Skeletal muscle cell (primary cell): ENCODE measurements at places on chromosomes 16 and 17.

- no peak for DNase-seq
Observed at GRCh38 chr16:31200821-31201568, 1.6 kb downstream of the PYCARD start.

GRCh38 chr17:55266051-55266957, 1.5 kb downstream of the HLF start:
- no peak for DNase-seq

DNA sequence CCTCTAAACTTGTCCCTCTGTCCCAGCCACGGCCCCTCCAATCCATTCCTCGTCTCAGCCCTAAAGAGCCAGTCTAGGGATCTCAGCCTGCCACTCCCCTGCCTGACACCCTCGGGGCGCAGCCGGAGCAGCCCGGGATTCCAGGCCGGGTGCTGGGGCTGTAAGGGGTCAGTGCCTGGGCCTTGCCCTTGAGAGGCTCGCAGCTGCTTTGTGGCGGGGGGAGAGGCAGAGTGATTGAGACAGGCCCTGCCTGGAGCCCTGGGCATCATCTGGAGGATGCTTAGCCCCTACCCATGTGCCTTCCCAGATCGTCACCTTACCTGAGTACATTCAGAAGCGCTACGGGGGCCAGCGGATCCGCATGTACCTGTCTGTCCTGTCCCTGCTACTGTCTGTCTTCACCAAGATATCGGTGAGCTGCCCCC, 8.3 kb downstream of the SLC5A10 start:
- no peak for DNase-seq

GRCh38 chr16:23742766-23743165, 12.1 kb upstream of the CHP2 start:
- DNase-seq: no peak

- no peak for DNase-seq
Observed at GRCh38 chr16:55175389-55175788, 148.6 kb upstream of the IRX6 start.

GRCh38 chr16:22970209-22970865, 156.4 kb downstream of the HS3ST2 start:
- DNase-seq: no peak

GRCh38 chr17:80621997-80622357, 77.3 kb downstream of the RPTOR start:
- no peak for DNase-seq

GRCh38 chr16:62213763-62214162, 177.5 kb upstream of the CDH8 start:
- DNase-seq: no peak

GRCh38 chr16:2157480-2158261, 2.1 kb downstream of the TRAF7 start:
- DNase-seq: no peak

- no peak for DNase-seq
Observed at GRCh38 chr16:48531011-48531962, 78.7 kb downstream of the N4BP1 start.

DNA sequence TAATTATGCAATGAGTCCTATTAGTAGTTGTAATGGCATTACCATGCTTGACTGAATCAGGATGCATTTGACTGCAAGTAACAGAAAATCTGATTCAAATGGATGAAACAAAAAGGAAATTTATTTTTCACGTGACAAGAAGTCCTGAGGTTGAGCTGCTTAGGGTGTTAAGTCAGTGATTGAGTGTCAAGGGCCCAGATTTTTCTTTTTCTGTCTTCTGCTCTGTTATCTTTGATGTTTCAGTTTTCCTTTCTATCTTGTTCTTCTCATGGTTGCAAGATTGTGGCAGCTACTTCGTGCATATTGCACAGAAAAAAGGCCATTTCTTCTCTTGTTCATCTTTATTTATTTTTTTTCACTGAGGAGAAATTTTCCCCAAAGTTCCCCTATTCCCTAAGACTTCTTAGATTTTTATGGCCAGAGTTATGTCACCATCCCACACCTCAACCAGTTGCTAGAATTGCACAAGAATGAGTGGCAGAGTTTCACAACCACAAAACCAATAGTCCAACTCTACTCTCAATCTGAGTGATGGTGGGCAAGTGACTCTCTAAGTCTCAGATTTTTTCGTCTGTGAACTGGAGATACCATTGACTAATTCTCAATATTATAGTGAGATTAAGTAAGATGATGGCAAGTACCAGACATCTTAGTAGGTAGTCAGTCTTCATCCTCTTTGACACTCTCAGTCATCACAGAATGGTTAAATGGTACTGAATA, 15.7 kb upstream of the GPR139 start:
- DNase-seq: no peak

- DNase-seq: no peak
Observed at GRCh38 chr16:67024384-67025209, 4.4 kb upstream of the CBFB start.

GRCh38 chr17:46125831-46126230, 67.4 kb downstream of the KANSL1 start:
- no peak for DNase-seq

GRCh38 chr16:8869212-8869987, 594 bp upstream of the CARHSP1 start:
- DNase-seq: no peak

- no peak for DNase-seq
Observed at GRCh38 chr17:75646638-75646992, 13.4 kb downstream of the SMIM5 start.

DNA sequence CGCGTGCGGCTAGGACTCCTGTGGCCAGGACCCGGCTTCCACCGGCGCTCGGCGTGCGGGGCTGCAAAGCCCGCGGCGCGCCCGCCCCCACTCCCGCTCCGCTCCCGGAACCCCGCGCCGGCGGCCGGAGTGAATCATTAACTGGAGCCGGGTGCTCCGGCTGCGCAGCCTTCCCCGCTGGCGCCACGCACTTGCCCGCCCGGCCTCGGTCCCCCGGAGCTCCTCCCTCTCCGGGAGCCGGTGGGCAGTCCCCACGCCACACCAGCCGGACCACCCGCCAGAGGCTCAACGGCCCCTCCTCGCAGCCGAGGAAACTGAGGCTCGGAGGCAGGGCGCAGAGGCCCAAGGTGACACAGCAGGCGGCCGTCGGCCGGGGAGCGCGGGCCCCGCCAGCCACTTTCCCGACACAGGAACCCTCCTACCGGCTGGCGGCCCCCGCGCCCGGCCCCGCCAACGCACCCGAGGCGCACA, 580 bp downstream of the BCAR1 start:
- no peak for DNase-seq

- no peak for DNase-seq
Observed at GRCh38 chr17:35373984-35374765, 754 bp upstream of the SLFN11 start.

- DNase-seq: no peak
Observed at GRCh38 chr17:48819466-48819865, 2.4 kb upstream of the TTLL6 start.

DNA sequence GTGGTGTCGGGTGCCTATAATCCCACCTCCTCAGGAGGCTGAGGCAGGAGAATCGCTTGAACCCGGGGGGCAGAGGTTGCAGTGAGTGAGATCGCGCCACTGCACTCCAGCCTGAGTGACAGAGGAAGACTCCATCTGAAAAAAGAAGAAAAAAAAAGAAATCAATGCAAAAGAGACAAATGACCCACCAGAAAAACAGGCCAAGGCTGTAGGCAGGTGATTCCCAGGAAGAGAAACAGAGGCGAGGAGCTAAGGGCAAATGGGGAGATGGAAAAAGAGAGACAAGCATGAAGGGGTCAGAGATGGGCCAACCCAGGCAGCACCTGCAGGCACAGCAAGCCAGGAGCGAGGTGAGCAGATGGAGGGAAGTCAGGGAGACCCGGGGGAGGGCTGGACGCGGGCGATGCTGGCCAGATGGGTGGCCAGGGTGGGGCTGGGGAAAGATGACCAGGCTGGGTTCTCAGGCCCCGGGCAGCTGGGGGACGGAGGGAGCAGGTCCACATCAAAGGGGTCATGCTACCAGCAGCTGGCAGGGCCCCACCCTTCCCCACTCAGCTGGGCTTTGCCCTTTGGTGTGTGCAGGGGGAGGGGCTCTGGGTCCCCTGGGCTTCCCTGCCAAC, 25.5 kb downstream of the MYBBP1A start:
- DNase-seq: no peak

DNA sequence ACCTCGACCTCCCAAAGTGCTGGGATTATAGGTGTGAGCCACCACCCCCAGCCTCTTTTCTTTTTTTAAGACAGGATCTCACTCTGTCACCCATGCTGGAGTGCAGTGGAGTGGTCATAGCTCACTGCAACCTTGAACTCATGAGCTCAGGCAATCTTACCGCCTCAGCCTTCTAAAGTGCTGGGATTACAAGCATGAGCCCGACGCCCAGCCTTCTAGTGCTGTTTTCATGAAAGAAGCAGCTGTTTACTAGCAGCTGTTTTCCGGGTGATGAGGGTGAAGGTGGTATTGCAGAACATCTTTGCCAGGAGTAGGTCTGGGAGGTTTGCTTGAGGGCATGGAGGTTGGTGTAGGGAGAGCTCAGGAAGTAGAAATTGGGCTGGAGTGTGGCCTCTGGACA, 2.0 kb downstream of the ADCY7 start:
- no peak for DNase-seq

DNA sequence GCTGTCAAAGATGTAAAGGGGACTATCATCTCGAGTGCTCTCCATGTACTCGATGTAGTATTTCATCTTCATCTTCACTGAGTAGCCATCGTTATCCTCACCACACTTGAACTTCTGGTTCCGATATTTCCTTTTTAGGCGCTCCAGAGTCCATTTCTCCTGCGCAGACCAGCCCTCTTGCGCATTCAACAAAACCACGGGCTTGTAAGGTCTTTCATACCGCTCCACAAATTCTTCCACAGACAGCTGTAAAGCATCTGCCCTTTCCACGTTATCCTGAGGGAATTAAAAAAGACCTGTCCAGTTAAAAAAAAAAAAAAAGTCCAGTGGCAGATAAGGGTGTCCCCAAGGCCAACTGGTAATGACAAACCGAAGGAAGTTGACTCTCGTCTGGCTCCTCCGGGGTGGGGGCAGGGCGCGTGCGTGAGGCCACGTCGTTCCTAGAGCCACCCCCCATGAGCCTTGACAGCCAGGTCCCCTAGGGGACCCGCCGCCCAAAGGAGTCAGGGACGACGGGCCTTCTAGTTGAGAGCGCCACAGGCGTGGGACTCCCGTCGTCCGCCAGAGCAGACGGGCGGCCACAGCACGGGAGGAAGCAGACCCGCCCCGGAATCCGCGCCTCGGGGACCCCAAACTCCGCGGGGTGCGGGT, 701 bp downstream of the JMJD6 start:
- no peak for DNase-seq

DNA sequence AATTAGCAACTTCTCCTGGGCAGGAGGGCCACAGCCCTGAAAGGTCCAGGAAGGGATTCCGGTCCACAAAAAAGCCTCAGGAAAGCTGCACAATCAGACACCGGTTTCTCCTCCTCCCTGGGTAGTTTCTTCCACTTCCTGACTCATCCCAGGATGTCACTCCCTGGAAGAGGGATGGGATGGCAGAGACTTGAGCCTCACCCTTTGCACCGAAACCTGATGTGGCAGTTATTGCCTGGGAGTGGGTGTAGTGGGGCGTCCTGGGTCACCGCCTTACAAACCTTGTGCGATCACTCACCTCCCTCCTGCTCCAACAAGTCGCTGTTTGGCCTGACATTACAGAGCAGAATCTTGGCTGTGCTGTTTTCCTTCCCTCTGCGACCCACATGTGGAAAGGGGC, 70.8 kb downstream of the LYRM1 start:
- no peak for DNase-seq

DNA sequence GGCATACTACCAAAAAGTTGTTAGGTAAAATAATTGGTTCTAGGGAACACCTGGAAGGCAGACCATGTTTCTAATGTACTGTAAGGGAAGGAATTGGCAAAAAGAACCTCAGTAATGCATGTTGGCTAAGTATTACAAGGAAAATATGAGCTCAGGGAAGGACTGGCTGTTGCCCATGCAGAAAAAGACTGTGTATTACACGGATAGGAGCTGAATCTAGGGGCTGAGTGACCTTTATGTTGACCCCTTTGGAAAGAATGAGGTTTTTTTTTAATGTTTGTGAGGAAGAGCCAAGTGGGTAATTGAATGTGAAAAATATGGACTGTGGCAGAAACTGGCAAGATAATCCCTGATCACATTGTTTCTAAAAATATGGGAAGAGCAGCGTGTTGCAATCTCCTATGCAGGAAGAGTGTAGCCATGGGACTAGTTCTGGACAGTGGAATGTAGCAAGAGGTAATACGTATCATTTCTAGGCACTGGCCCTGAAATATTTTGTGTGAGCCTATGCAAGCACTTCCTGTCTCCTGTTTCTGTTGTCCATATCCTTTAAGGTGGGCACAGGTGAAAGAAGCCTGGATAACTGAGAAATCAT, 95.1 kb upstream of the CNTNAP4 start:
- no peak for DNase-seq

- no peak for DNase-seq
Observed at GRCh38 chr16:8727857-8728618, 53.6 kb downstream of the ABAT start.

DNA sequence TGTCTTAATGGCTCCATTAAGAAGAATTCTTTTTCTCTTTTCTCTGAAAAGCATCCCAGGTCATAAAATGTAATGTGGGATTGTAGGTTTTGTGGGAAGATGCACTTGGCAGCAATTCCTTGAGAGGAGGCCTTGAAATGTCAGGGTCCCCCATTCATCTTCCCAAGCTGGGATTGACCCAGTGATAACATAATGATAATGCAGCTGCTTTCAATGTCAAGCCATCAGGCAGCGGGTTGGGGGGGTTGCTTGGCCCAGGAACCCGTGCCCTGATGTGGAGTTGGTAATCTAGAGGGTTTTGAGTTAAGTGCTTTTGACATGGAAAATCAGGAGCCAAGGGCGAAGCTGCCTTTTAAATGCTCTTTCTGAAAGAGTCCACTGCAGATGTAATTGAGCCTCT, 484.0 kb downstream of the WWOX start:
- DNase-seq: no peak

- DNase-seq: no peak
Observed at GRCh38 chr16:58756650-58757332, 22.7 kb upstream of the GOT2 start.

DNA sequence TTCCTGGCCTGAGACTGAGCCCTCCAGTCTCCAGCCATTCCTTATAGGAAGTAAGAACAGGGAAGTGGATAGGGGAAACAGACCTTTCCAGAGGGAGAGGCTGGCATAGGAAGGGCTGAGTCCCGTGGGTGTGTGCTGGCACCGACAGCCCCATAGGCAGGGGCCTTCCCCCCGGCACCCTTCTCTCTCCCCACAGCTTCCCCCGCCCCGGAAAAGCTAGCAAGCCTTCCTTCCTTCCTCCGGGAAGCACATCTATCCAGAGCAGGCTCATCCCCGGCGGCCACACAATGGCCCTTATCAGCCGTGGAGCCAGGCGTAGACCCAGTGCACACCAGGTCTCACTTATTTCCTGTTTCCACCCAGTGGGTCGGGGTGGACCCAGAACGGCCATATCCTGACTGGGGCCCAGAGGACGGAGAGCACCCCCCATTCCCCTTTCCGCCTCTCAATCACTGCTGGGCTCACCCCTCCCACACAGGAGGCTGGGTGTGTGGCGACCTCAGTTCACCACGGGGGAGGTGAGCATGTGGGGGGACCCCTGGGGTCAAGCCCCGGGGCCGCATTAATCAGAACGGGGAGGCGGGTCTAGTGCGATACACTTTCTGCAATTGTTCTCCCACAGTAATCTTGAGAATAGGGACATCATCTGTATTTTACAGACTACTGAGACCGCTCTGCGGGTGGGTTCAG, 950 bp upstream of the MYO1C start:
- no peak for DNase-seq
